ENCODE measurements at places on chromosomes 2 and 18. TPM values are rescaled to one million over a fixed set of nuclear protein-coding genes. Genes with fewer than 3 reads are reported as not detected.

IL1RL1 gene
- total RNA-seq, result 27.8 TPM

CFAP65 gene
- total RNA-seq, result not detected

GRCh38 chr2:69253611-69254301 lies 133.3 kb downstream of the GFPT1 start:
- DNase-seq, result peak; percentile 43

DNER gene
- 1.3 TPM for total RNA-seq

GPR45 gene
- not detected for total RNA-seq

IL1B gene
- total RNA-seq, result 8.0 TPM

GCFC2 gene
- total RNA-seq, result 26.7 TPM

DNA sequence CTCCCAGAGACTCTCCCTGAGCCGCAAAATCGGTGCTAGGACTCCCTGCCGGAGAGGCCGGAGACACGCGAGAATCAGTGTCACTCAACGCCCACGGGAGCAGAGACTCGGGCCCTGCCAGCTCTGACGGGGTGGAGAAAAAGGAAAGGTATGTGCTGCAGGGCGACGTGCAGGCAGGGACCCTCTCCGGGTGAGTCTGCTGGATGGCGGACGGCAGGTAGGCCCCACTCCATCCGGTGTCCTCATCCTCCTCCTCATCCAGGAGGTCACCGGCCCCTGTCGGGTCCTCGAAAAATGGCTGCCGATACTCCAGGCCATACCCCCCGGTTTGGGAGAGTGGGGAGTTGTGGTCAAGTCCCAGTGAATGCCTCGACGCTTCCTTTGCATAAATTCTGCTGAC lies 110.7 kb downstream of the PMAIP1 start:
- DNase-seq, result no peak

- no peak for DNase-seq
These were observed 4.9 kb downstream of the TUBB6 start for GRCh38 chr18:12312976-12313375.

GRCh38 chr18:62812876-62813275 lies 97.5 kb downstream of the PHLPP1 start:
- DNase-seq, result no peak

DNA sequence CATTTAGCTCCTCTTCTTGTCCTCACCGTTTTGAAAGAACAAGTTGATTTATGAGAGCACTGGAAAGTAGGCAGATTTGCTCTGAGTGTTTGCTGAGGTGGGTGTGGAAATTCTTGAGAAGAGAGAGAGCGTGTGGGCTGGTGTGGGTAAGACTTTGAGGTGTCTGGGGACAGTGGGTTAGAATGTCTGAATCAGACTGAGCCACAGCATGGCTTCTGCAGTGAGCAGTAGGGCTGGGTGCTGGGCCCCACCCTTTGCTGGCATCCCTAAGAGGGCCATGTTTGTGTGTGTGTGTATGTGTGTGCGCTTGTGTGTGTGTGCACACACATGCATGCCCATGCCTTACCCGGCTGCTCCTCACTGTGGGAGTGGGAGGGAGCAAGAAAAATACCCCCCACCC lies 63.7 kb downstream of the COPS8 start:
- no peak for DNase-seq

GRCh38 chr18:50644146-50644545 lies 84.3 kb downstream of the MAPK4 start:
- DNase-seq, result no peak

Data from breast epithelium (tissue), 4 donors.